Suppressor macrophage treated with lipopolysaccharide for 4 hours (primary cell): ENCODE measurements at places on chromosomes 7 and 10.

DNA sequence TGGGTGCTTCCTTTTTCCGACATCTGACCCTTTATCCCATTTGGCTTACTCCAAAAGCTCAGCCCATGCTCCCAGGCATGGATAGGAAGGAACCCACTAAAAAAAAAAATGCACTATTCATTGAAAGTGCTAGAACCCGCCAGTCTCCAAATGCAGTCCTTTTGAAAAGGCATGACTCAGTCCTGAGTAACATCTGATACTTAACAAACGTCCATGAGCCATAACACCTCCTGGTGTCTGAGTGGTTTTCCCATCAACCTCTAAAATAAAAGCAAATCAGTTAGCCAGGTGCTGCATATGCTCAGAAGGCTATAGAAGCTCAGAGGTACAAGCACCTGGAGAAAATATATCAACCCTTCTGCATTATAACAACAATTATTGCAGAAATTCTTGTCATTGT is 45.0 kb upstream of the CACUL1 start:
- peak; percentile 23 for DNase-seq

- DNase-seq, result no peak
These were observed 185.4 kb downstream of the CACNA2D1 start for GRCh38 chr7:82258181-82258580.

- no peak for DNase-seq
These were observed 422.8 kb downstream of the GLRX3 start for GRCh38 chr10:130558746-130559546.

- no peak for DNase-seq
These were observed 108.6 kb downstream of the NSUN6 start for GRCh38 chr10:18542832-18543231.

- no peak for DNase-seq
These were observed 168.9 kb upstream of the SH2B2 start for GRCh38 chr7:102117743-102118142.

DNA sequence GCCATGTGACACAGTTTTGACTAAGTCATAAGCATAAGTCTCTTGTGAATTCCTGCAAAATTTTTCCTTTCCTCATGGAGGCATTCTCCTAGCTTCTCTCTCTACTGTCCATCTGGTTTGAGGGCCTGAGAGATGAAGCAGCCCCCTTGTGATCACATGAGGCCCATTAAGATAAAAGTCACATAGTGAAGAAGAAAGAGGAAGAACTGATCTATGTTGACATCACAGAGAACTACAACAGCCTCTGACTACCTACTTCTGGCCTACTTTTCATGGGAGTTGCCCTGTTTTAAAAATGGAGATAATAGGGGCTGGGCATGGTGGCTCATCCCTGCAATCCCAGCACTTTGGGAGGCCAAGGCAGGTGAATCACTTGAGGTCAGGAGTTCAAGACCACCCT is 50.4 kb downstream of the TFEC start:
- DNase-seq, result peak; percentile 51

DNA sequence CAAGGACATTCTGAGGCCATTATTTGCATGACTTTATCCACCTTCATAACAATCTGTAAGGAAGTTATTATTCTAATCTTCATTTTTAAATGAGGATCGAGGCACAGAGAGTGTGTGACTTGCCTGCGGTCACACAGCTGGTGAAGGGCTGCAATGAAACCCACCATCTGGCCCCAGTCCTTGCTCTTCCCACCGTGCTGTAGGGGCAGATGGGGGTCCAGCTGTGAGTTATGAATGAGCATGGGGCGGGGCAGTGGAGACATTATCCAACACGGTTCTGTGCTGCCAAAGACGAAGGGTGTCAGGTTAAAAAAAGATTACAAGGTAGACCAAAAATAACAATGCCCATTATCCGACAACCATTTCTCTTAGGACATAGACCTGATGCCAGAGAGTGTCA is 417.5 kb upstream of the MGMT start:
- DNase-seq, result no peak

DNA sequence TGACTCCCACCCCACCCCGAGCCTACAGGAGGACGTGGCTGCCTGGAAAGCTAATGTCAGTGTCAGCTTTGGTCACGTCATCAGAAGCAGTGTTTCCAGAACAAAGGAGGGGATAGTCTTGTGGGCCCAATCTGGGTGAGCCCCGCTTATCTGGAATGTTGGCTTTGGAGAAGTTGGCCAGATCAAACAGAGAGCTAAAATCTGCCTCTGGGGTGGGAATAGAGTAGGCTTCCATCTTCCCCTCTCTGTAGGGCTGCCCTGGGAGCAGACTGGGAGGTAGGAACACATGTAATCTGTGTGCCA is 32.5 kb downstream of the SRRM3 start:
- DNase-seq, result no peak

DNA sequence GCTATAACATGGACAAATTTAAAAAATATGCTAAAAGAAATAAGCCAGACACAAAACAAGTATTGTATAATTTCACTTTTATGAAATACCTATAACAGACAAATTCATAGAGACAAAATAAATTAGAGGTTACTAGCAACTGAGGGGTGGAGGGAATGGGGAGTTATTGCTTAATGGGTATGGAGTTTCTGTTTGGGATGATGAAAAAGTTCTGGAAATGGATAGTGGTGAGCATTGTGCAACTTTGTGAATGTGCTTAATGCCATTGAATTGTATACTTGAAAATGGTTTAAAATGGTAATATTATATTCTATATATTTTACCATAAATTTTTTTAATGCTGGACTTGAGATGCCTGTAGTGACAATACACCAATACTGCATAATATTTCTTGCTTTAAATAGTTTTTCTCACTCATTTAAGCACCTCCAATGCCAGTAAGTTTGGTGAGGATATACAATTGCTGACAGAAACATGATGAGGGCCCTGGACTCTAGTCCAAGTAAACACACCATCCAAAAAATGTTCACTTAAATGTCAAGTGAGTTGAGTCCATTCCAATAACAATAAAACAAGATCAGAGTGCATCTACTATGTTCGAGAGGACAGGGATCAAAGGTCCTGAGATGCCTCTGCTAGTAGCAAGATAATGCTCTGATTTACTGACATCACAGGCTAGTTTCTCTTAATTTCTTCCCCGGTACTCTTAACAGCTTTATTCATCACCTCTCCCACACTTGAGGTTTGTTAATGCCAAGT is 71.9 kb downstream of the NT5C2 start:
- peak; percentile 20 for DNase-seq

GRCh38 chr7:32117837-32118236 is 47.6 kb upstream of the PDE1C start:
- no peak for DNase-seq

- DNase-seq, result peak; percentile 11
These were observed 5.4 kb downstream of the CAV1 start for GRCh38 chr7:116530107-116530820.

DNA sequence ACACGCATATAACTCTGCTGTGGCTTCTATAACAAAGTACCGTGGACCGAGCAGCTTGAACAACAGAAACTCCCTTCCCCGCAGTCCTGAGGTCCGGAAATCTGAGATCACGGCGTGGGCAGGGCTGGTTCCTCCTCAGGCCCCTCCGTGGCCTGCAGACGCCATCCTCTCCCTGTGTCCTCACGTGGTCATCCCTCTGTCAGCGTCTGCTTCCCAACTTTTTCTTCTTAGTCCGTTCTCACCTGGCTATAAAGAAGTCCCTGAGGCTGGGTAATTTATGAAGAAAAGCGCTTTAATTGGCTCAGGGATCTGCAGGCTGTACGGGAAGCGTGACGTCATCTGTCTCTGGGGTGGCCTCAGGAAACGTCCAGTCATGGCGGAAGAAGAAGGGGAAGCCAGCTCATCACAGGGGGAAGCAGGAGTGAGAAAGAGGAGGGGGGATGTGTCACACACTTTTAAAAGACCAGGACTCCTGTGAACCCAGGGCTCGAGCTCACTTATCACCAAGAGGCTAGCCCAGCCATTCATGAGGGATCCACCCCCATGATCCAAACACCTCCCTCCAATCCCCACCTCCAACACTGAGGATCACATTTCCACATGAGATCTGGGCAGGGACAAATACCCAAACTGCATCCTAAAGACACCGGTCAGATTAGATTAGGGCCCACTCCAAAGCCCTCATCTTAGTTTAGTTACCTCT is 91.2 kb upstream of the INSIG1 start:
- peak; percentile 95 for DNase-seq

DNA sequence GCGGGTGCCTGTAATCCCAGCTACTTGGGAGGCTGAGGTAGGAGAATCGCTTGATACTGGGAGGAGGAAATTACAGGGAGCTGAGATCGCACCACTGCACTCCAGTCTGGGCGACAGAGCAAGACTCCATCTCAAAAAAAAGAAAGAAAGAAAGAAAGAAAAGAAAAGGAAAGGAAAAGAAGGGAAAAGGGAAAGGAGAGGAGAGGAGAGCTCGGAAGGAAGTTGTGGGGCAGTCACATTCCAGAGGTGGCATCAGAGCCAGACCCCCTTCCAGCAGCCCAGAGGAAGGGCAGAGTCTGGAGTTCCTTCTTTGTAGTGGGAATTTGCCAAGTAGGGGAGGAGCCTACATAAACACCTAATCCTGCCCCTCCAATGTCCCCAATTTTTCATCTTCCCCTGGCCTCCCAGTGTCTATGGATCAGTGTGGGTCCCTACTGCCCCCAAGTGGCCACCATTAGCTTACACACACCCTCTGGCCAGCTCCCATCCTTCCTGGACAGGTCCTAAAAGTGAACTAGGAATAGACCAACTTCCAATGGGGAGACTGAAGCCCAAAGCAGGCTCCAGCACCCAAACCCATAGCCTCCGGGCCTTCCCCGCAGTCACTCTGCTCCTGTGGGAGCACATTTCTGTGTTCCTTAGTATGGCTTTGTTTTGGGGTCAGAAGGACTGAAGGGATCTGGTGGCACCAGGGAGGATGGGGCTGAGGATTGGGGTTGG is 39.6 kb upstream of the HSPB1 start:
- DNase-seq, result peak; percentile 75

DNA sequence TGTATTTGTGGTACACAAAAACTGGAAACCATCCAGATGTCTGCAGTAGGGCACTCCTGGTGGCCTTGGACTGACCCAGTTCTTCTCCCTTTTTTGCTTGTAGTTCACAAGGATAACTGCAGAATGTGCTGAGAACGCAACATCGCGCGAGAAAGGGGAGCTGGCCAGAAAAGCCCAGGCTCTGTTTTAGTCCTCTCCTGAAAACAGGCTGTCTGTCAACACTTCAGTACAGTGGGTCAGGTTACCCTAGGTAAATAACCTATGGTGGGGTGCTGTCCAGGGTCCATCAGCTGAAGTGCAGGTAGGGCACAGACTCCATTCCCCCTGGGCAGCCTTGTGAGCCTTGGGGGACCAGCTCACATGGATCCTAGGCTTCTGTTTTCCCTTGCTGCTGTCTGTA is 495.8 kb downstream of the MDFIC start:
- no peak for DNase-seq

DNA sequence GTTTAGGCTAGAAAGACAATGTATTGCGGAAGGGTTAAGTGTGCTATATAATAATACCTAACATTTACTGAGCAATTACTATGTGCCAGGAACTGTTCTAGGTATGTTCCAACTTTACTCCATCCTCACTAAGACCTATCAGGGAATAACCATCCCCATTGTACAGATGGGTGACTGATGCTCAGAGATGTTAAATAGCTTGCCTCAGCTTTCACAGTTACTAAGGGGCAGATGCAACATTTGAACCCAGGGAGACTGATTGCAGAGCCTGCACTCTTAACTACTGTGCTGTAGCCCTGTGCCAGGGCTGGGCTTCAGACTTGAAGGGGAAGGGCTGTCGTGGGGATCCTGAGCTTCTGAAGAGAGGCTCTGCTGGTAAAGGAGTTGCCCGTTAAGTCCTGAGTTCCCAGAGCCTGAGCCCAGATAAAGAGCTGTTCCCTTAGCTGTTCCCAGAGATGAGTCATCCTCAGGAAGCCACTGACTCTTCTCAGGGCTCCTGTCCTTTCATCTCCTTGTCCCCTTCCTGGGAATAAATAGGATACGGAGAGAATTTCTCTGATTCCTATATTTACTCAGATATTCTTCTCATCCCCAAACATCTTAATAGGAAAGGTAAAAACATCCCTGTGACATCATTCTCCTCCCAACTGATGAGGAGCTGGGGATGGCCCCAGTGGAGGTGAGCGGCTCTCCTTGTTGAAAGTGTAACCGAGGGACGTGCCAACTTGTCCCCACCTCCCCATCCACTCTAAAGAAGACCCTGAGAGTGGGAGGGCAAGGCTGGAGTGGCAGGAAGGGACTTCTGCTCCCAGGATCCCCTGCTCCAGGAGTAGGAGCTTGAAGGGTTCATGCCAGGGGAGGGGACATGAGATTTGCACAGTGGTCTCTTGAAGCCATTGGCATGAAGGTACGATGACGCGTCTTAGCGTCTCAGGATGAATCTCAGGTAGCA is 28.0 kb upstream of the HABP2 start:
- no peak for DNase-seq

- DNase-seq, result no peak
These were observed 265.2 kb upstream of the SP8 start for GRCh38 chr7:21051865-21052264.

GRCh38 chr7:129958643-129959470 is 6.1 kb upstream of the UBE2H start:
- peak; percentile 68 for DNase-seq

GRCh38 chr7:128814499-128814898 is 15.7 kb upstream of the FLNC start:
- DNase-seq, result no peak

DNA sequence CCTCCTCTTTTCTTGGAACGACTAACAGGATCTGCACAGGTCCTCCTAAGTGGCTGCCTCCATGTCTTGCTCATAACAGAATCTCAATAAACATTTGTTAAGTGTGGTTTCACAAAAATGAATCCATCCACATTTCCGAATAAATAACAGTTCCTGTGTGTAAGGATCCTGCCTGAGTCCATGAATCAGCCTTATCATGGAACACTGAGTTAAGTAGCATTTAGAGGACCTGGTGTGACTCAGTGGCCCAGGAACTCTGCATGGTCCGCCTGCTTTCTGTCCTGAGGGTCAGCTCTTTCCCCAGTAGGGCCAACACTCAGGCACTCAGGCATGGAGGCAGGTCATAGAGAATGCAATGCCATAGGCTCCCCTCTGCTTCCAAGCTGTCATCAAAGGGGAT is 15.8 kb upstream of the C10orf90 start:
- DNase-seq, result no peak

DNA sequence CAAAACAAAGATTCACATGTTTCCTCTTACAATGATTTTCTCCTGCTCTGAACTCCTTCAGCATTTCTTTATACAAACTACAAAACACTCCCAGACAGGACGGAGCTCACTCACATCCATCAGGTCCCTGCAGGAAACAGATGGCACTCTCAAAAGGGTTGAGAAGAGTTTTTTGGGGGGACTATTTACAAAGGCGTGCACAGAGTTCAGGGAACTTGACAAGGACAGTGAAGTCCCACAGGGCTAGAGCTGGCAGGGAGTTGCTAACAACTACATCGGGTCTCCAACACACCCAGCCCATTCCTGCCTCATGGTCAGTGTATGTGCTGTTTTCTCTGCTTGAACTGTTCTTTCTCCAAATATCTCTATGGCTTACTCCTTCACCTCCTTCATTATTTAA is 24.7 kb upstream of the YAE1 start:
- DNase-seq, result no peak

GRCh38 chr7:143305423-143306070 is 10.4 kb upstream of the CLCN1 start:
- DNase-seq, result peak; percentile 78

- no peak for DNase-seq
These were observed 84.3 kb upstream of the INSIG1 start for GRCh38 chr7:155213385-155213784.

GRCh38 chr10:80141696-80142460 is 9.3 kb downstream of the PLAC9 start:
- DNase-seq, result no peak

GRCh38 chr7:30771174-30771879 is at the start of gene MINDY4:
Gene MINDY4, plus strand, starts transcription at chr7:30771417. Its CDS starts 77 bp downstream, at chr7:30771494.
- DNase-seq, result peak; percentile 69

GRCh38 chr7:1468203-1468602 is 8.9 kb upstream of the MICALL2 start:
- no peak for DNase-seq
